ENCODE measurements at places on chromosomes 4 and X. TPM values are rescaled to one million over a fixed set of nuclear protein-coding genes. Genes with fewer than 3 reads are reported as not detected.

RADX gene
- 2.0 TPM for polyA plus RNA-seq

PRRG1 gene
- polyA plus RNA-seq = 1.9 TPM

HEPH gene
- 2.0 TPM for polyA plus RNA-seq

ODAPH gene
- polyA plus RNA-seq = not detected

AASDH gene
- polyA plus RNA-seq = 2.8 TPM

SHISA3 gene
- 0.39 TPM for polyA plus RNA-seq

SOD3 gene
- polyA plus RNA-seq = 21.1 TPM

CT45A10 gene
- polyA plus RNA-seq = not detected

DMRTC1B gene
- not detected for polyA plus RNA-seq

ATP2B3 gene
- not detected for polyA plus RNA-seq

RAB9B gene
- polyA plus RNA-seq = 1.0 TPM

TNMD gene
- polyA plus RNA-seq = 0.33 TPM

ADH7 gene
- 208 TPM for polyA plus RNA-seq

ETDA gene
- polyA plus RNA-seq = not detected

PRSS12 gene
- 4.1 TPM for polyA plus RNA-seq

SULT1E1 gene
- polyA plus RNA-seq = 0.10 TPM

NLGN3 gene
- polyA plus RNA-seq = 0.22 TPM

ZFP92 gene
- polyA plus RNA-seq = 0.05 TPM

ATRX gene
- 12.3 TPM for polyA plus RNA-seq

DSPP gene
- polyA plus RNA-seq = not detected

DNAAF6 gene
- polyA plus RNA-seq = not detected

HS6ST2 gene
- polyA plus RNA-seq = 2.8 TPM

BLOC1S4 gene
- 5.4 TPM for polyA plus RNA-seq

ATP10D gene
- polyA plus RNA-seq = 9.4 TPM

NPY1R gene
- polyA plus RNA-seq = 0.33 TPM

C4orf50 gene
- polyA plus RNA-seq = under 0.01 TPM

STBD1 gene
- polyA plus RNA-seq = 0.71 TPM

SSX1 gene
- not detected for polyA plus RNA-seq

C4orf36 gene
- 1.0 TPM for polyA plus RNA-seq

TEX13A gene
- not detected for polyA plus RNA-seq

DOK7 gene
- 0.29 TPM for polyA plus RNA-seq

TREX2 gene
- 2.8 TPM for polyA plus RNA-seq

KDR gene
- polyA plus RNA-seq = 2.5 TPM

Measured in esophagus (tissue), 2 donors.